ENCODE measurements at places on chromosomes 4 and X.
A peak's percentile ranks its signal among the peaks of the same experiment; 100 is the strongest.

GRCh38 chr4:137967480-137968190 is 274.5 kb downstream of the SLC7A11 start:
- no peak for DNase-seq

GRCh38 chr4:99861120-99861905 is 32.9 kb downstream of the LAMTOR3 start:
- peak; percentile 88 for DNase-seq

GRCh38 chr4:76153356-76153755 is 5.2 kb upstream of the NUP54 start:
- DNase-seq: no peak

DNA sequence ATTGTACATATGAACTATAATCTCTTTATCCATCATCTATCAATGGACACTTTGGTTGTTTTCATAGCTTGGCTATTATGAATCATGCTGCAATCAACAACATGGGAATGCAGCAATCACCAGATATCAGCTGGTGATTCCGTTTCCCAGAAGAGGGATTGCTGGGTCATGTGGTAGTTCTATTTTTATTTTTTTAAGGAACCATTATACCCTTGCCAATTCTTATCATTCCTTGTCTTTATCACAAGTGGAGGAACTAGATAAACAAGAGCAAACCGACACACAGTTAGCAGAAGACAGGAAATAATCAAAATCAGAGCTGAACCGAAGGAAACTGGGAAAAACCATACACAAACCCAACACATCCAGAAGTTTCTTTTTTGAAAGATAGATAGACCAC is 14.5 kb upstream of the LNX1 start:
- no peak for DNase-seq

DNA sequence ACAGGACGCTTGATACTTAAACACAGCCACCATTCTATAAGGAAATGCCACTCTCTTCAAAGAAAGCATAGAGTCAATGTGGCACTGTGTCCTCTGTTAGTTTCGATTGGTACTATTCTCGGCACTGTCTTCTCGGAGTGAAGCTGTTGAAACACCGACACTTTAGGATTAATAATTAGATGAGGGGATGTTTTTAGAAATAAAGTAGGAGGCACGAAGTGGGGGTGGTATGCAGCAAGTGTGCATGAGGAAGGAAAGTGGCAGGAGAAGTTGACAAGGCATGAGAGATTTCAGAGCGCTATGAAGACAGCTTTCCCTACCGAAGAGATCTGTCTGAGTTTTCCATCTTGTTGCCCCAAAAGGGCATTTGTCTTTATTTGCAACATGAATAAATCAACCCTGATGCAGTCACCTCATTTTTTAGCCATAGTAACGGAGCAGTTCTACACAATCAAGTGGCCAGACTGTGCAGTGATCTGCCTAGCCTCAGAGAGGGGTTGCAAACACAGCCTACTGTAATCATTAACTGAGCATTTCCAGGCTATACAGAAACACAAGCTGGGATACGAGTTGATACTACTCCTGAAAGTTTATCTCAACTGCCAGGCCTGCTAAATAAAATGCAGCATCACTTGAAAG is 8.3 kb downstream of the GPRIN3 start:
- DNase-seq: peak; percentile 55

DNA sequence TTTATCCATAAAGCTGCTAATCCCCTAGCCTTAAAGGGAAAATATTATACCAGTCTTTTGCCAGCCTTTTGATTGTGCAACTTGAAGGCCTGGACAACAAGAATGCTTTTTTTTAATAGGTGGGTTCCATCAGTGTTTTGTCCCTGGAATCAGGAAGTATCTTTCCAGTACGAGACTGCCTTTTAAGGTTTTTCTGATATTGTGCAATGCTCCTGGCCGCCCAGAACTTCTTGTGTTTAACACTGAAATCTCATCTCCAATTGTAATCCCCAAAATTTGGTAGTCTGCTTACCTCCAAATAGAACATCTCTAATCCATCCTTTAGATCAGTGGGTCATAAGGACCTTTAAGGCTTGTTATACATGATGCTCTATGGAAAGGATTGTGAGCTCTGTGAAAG is 256.7 kb downstream of the NAF1 start:
- no peak for DNase-seq

DNA sequence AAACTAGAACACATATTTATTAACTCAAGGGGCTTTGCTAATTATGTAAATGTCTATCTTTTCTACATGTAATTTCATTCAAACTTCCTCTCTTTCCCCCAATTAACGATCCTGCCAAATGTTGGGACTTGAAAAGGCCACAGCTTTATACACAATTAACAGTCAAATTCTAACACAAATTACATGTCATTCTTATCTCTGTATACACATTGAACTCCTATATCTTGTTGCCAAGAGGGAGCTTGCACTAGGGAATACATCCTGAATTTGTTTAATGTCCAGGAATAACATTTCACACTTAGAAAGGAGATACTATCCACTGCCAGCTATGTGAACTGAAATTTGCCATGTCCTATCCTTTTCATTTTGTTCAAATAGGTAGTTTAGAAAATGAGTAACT is 38.9 kb upstream of the MAB21L2 start:
- no peak for DNase-seq

DNA sequence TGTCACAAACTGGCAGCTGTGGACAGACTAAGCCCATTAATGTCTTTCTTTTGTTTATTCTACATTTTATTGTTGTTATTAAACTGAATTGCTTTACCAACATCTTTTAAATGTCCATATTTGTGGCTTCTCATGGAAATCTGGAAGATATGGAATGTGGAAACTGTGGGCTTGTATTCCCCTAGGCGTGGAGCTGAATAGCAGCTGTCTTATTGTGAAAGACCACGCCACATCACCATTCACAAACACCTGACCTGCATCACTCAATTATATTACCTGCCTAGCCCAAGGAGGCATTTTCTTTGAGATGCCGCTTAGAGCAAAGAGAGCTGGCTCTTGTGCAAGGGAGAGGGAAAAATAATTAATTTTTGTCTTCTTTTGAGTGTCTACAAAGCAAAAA is 96.9 kb upstream of the GPRIN3 start:
- no peak for DNase-seq

GRCh38 chr4:14184265-14184664 is 556.7 kb upstream of the BOD1L1 start:
- no peak for DNase-seq

- peak; percentile 84 for DNase-seq
Observed at GRCh38 chr4:26372525-26373172, 51.8 kb downstream of the RBPJ start.

GRCh38 chr4:178941975-178942374 is 1499.7 kb upstream of the AGA start:
- no peak for DNase-seq

DNA sequence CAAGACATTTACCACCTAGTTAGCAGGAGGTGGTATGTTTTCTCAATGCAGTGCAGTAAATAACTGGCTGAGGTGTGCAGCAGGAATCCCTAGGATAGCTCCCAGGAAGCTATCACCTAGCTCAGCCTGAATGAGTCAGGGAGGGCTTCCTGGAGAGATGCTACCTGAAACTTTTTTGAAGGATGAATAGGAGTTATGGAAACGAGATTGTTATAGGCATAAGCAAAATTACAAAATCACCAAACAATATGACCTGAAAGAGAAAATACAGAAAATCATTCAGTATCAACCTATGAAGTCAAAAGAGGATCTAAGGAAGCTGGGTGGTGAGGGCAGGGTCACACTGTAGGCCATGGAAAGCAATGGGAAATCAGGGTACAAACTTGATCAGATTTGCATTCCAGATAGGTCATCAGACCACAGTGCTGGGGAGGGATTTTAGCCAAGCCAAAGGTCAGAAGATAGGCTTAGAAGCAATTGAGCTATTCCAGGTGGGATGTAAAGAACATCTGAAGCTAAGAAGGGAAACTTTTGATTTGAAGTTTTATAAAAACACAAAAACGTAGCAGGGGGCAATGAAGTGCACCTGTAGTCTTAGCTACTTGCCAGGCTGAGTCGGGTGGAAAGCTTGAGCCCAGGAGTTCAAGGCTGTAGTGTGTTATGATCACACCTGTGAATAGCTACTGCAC is 11.3 kb downstream of the AREG start:
- no peak for DNase-seq

GRCh38 chr4:89353514-89353913 is 45.9 kb upstream of the GPRIN3 start:
- no peak for DNase-seq

DNA sequence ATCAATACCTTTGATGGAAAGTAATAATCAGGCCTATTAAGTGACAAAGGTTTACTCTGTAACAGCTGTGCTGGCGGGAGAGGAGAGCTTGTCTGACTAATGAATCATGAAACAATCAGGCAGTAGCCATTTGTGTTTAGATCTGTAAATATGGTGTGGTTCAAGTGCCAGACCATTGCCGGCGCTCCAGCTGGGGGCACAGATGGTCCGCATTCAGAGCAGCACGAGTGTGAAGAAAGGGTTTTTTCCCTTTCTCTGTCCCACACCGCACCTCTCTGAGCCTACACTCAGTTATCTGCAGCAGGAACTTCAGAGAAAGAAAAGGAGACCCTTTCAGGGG is 111.3 kb upstream of the PAQR3 start:
- DNase-seq: no peak

GRCh38 chrX:149713279-149714050 is 1.6 kb downstream of the MAGEA11 start:
- DNase-seq: no peak

GRCh38 chr4:150827226-150827625 is 187.9 kb downstream of the LRBA start:
- DNase-seq: no peak

- no peak for DNase-seq
Observed at GRCh38 chr4:15202481-15202880, 200.2 kb downstream of the CPEB2 start.

GRCh38 chrX:10282490-10282889 is 125.7 kb downstream of the CLCN4 start:
- DNase-seq: no peak

- peak; percentile 11 for DNase-seq
Observed at GRCh38 chrX:140712413-140713173, 3.0 kb downstream of the LINC00632 start.

DNA sequence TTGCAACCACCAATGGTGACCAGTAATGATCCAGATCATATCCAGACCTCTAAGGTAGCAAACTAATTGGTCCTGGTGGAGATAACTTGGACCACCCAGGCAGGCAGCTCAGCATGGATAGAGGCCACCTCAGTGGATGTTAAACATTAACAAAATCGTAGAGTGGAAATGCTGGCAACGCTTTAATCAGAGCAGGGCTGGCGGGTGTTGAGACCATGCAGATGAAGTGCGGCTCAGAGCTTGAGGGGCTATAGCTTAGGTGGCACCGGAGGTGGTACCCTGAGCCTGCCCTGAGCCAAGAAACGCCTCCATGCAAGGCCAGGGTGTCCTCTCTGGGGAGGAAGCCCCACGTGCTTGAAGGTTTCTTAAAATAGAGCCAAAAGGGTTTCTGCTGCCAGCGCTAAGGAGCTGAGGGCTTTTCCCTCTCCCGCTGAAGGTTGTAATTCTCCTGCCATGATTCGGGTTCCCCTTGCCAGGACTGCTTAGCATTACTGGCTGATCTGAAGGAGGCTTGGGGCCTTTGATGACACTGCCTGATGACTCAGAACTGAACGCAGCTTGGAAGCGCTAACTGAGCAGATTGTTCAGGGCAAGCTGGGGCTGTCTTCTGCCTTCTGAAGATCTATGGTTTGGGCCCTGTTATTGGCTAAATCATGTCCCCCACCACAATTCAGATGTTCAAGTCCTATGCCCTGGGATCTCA is 177.8 kb upstream of the ATP6AP2 start:
- peak; percentile 35 for DNase-seq

DNA sequence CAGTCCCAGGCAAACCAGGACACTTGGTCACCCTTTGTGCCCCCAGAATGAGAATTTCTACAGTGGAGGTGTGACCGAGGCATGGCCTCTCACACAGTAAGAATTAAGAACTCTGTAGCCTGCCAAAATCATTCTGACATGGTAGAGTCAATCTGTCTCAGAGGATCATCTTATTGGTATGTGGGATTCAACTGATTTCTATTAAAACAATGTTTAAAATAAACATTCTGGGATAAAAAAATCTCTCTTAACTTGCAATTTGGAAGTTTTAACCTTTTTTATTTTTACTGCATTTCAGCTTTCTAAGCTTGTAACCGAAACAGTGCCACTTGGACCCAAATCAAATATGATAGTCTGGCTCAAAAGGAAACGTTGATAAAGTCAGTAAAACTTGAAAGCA is 165.4 kb upstream of the LDB2 start:
- DNase-seq: no peak

DNA sequence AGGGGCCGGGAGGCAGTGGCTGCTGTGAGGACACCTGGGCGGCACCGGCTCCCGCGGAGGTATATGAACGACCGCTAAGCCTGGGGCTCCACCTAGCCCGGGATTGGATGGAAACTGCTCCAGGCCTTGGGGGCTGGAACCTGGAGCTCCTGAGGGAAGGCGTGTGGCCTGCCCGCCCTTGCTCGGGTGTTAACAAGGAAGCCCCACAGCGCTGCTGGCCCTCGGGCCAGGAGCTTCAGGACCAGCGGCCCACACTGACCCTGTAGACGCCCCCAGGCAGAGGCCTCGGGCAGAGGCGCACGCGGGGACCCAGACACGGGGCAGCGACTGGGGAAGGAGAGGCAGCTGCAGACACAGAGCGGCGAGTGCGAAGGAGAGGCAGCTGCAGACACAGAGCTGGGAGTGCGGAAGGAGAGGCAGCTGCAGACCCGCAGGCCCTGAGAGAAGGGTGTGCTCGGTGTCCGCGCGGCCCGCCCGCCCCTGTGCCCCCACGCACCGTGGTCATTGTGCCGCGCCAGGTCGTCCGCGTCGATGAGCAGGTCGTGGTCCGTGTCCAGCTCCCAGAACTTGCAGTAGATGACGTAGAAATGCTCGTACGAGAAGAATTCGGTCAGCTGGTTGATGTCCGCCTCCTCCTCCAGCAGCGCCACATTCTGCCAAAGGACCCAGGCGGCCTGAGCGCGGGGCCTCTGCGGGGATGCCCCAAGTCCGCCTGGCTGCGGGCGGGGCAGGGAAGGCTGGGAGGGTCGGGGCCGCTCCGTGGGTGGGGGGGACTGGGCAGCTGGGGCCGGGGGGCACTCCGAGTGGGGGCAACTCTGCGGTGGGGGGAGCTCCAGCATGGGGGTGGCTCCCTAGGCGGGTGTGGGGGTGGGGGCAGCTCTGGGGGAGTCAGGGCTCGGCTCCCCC is 26.7 kb upstream of the GTPBP6 start:
- DNase-seq: no peak

DNA sequence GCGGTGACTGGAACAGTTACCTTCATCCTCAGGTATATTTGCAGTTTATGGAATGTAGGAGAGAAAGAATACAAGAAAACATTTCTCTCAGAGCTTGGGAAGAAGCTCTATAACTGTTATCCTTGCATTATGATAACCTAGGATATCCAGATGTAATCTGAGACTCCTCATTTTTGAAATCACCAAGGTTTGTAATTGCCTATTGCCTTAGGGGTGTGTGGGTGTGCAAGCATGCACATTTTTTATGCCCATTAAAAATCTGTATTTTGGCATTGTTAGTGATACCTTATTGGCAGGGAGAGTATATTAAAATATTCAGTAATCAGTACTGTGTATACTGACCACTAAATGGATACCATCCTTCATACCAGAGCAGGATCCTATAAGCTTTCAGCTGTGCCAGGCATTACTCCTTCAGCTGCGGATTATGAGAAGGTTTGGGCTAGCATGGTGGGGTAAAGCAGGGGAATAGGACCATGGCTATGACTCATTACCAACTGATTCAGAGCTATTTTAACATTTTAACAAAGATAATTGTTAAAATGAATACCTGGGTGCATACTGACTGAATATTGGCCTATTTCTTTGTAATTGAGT is 8.3 kb downstream of the SEC24B start:
- no peak for DNase-seq

GRCh38 chr4:100366213-100366612 is 151.6 kb downstream of the EMCN start:
- DNase-seq: no peak
